ENCODE measurements at places on chromosomes 16 and 17. TPM values are rescaled to one million over a fixed set of nuclear protein-coding genes. Genes with fewer than 3 reads are reported as not detected.

CTRB1 gene
- not detected for total RNA-seq

- H3K4me1 ChIP-seq, result no peaks in the 10 kb centered on the region
- H3K27ac ChIP-seq, result no peak overlapping the region
- no peaks in the 10 kb centered on the region for H3K36me3 ChIP-seq
- no peak for DNase-seq
- no peaks in the 10 kb centered on the region for H3K27me3 ChIP-seq
- H3K4me3 ChIP-seq, result no peak overlapping the region
Measured at GRCh38 chr16:7182510-7183109, 150.0 kb upstream of the RBFOX1 start.

DNA sequence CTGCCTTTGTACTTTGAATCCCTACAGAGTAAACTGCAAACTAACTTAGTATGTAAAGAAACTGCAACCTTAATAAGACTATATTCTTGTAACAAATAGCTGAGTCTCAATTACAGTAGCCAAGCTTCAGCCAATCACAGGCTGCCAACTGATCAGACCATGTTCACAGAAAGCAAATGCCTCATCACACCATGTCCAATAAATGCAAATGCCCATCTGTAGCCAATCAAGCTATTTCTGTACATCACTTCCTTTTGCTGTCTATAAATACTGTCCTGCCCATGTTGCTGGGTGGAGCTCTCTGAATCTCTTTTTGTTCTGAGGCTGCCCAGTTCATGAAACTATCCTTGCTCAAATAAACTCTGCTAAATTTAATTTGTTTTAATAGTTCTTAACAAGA, 531.7 kb upstream of the TOM1L1 start:
- no peak for DNase-seq
- H3K4me3 ChIP-seq, result no peak overlapping the region
- no peak overlapping the region for H3K27ac ChIP-seq
- no peaks in the 10 kb centered on the region for H3K4me1 ChIP-seq

ARSG gene
- total RNA-seq, result 7.8 TPM

DNA sequence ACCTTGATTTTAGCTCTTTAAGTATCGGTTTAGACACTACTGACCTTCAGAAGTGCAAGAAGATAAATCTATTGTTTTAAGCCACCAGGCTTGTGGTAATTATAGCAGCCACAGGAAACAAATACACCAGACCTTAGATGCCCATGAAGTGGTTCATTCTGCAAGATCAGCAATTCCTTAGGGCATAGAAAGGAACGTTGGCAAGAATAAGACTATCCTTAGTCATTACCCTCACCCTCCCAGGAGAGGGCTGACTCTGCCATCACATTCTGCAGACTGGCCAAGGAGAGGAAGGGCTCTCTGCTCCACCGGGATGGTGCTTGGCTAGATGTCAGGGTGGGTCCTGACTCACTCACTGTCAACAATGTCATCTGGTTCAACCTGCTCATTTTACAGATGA, 14.1 kb upstream of the NDEL1 start:
- DNase-seq, result no peak
- no peaks in the 10 kb centered on the region for H3K36me3 ChIP-seq
- H3K4me3 ChIP-seq, result no peak overlapping the region
- H3K27ac ChIP-seq, result no peak overlapping the region
- H3K4me1 ChIP-seq, result peaks cover 2% of the 10 kb centered on the region
